ENCODE measurements at places on chromosomes 12 and 14.

- no peak for DNase-seq
Measured at GRCh38 chr14:31703056-31703455, 141.9 kb downstream of the NUBPL start.

GRCh38 chr12:68349220-68349621, 17.1 kb upstream of the MDM1 start:
- no peak for DNase-seq

DNA sequence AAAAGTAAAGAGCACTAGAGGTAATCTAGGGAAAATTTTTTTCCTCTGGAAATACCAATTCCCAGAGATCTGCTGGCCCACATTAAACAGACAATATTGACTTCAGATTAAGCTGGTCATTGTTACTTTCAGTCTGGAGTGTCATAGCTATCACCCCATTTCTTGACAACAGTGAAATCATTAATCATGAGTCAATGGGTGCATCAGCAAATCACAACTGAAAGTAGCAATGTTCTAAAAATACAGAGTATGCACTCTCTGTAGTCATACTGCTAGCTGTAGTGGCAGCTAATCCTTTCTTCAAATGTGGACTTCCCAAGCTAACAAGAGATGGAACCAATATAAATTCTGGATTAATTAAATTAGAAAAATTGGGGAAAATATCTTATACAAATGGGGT, 129.9 kb downstream of the CPNE8 start:
- DNase-seq: no peak

- DNase-seq: no peak
Measured at GRCh38 chr12:71045781-71046180, 112.0 kb downstream of the TSPAN8 start.

GRCh38 chr14:74792249-74793039, 29.3 kb downstream of the YLPM1 start:
- no peak for DNase-seq
